ENCODE measurements at places on chromosomes 4 and X.

DNA sequence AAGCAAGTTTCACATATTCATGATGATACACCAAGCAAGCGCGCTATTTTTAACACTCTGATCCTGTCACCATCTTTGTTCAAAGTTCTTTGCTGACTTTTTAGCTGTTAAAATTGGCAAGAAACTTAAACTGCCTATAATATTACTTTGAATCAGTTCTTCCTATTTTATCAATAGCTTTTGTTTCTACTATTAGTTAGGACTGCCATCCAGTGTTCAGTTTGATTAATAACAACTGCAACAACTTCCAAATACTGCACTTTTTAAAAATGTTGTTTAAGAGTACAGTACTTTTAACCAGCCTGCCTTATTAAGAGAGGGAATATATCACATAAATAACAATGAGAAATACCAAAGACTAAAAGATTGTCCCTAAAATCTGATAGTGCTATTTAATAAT, 614.3 kb downstream of the FAM133A start:
- no peaks in the 10 kb centered on the region for H3K4me1 ChIP-seq
- no peak for DNase-seq
- no peak overlapping the region for H3K4me3 ChIP-seq

- H3K4me3 ChIP-seq = no peak overlapping the region
- no peaks in the 10 kb centered on the region for H3K36me3 ChIP-seq
- no peaks in the 10 kb centered on the region for H3K4me1 ChIP-seq
- H3K27ac ChIP-seq = no peak overlapping the region
- no peak for DNase-seq
Observed at GRCh38 chrX:31199056-31199839, 127.4 kb upstream of the FTHL17 start.

DNA sequence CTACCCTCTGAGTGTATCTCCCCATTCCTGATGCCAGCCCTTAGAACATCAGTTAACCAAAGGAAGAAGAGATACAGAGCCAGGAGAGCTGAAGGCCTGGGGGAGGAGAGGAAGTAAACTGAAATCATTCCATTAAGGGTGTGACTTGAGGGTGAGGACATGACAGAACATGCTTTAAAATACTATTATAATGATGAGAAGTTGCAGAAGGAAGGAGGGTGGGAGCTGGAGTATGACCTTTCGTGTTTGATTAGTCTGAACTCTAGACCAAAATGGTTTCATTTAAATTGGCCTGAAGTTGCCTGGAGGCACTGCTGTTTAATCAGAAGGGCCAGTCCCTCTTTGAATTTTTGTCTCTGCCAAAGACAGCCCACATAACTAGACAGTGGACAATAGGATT, 11.4 kb downstream of the INTS6L start:
- no peak overlapping the region for H3K4me3 ChIP-seq
- no peak overlapping the region for H3K27ac ChIP-seq
- no peaks in the 10 kb centered on the region for H3K36me3 ChIP-seq

- H3K27me3 ChIP-seq = no peaks in the 10 kb centered on the region
- no peak overlapping the region for H3K4me3 ChIP-seq
- no peaks in the 10 kb centered on the region for H3K4me1 ChIP-seq
- H3K27ac ChIP-seq = no peak overlapping the region
- DNase-seq = no peak
Observed at GRCh38 chrX:105190252-105190853, 30.1 kb downstream of the TEX13A start.

DNA sequence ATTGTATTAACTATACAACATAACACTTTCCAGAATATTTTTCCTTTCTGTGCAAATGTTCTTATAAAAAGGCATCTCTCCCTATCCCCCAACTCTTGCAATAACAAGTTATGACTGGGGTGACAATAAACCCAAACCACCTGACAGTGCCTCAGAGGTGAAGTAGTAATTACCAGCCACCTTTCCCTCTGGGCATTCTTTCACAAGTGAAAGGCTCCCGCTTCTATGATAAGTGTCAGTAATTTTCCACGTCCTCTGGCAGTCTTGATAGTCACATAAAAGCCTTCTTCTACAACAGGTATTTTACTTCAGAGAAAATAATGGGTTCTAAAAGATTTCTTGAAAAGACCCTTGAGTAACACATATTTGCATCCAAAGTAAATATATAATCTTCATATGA, 82.7 kb downstream of the MANBA start:
- H3K36me3 ChIP-seq = no peaks in the 10 kb centered on the region
- no peak for DNase-seq

- H3K4me1 ChIP-seq = no peaks in the 10 kb centered on the region
- no peaks in the 10 kb centered on the region for H3K36me3 ChIP-seq
- no peaks in the 10 kb centered on the region for H3K27me3 ChIP-seq
- no peak overlapping the region for H3K4me3 ChIP-seq
- no peak overlapping the region for H3K27ac ChIP-seq
- no peak for DNase-seq
Observed at GRCh38 chrX:16934185-16934584, 12.3 kb upstream of the REPS2 start.

DNA sequence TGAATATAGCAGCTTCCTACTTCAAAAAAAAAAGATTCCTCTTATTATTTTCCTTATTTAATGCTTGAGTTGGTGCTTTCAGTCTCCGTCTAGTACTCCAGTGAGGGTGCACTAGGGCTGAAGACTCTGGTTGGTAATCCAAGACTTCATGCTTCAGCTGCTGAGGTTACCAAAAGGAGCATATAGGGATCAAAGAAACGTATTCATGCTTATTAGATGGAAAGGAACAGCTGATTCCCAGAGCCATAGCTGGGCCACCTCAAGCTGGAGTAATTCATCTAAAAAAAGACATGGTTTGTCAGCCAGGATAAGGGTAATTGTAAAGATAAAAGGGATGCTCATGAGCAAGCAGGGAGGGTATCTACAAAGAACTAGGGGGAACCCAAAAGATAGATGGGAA, 131.7 kb upstream of the FAM47B start:
- no peak overlapping the region for H3K4me3 ChIP-seq
- no peak for DNase-seq
- H3K36me3 ChIP-seq = no peaks in the 10 kb centered on the region
- no peaks in the 10 kb centered on the region for H3K4me1 ChIP-seq
- H3K27ac ChIP-seq = no peak overlapping the region
- H3K27me3 ChIP-seq = no peaks in the 10 kb centered on the region

- H3K27ac ChIP-seq = no peak overlapping the region
- no peaks in the 10 kb centered on the region for H3K36me3 ChIP-seq
- H3K4me1 ChIP-seq = no peaks in the 10 kb centered on the region
- H3K27me3 ChIP-seq = no peaks in the 10 kb centered on the region
- DNase-seq = no peak
Observed at GRCh38 chrX:95585321-95585720, 1099.3 kb upstream of the DIAPH2 start.

DNA sequence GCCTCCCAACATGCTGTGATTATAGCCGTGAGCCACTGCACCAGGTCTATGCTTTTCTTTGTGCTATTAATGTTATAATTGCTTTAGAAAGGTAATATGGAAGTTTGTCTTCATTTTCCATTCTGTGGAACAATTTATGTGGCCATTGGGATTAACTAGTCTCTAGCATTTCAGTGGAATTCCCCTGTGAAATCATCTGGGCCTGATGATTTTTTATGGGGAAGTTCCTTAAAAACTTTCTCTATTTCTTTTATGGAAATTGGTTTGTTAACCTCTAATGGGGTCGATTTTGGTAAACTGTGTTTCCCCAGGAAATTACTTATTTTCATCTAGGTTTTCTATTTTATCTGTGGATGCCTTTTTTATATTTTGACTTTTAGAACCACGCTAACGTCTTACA, 11.3 kb downstream of the TIMP1 start:
- H3K4me3 ChIP-seq = no peak overlapping the region
- H3K27ac ChIP-seq = no peak overlapping the region
- DNase-seq = no peak

GRCh38 chrX:24241822-24242648, 71.8 kb downstream of the SUPT20HL2 start:
- no peaks in the 10 kb centered on the region for H3K27me3 ChIP-seq
- no peak overlapping the region for H3K4me3 ChIP-seq
- DNase-seq = no peak
- H3K36me3 ChIP-seq = no peaks in the 10 kb centered on the region

DNA sequence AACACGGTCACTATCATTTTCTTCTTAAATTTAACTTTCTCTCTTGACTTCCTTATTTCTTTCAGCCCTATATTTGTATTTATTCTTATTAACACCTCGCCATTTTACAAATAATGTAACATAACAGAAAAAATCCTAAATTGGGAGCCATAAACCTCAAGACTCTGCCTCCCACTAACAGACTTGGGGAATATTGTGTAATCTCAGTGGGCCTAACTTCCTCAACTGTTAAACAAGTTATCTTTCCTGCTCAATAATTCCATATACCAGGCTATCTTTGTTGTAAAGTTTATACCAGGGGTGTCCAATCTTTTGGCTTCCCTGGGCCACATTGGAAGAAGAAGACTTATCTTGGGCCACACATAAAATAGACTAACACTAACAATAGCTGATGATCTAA, 26.2 kb downstream of the PRSS12 start:
- H3K27ac ChIP-seq = no peak overlapping the region
- H3K27me3 ChIP-seq = no peaks in the 10 kb centered on the region
- H3K4me1 ChIP-seq = no peaks in the 10 kb centered on the region
- H3K36me3 ChIP-seq = no peaks in the 10 kb centered on the region
- DNase-seq = no peak
- H3K4me3 ChIP-seq = no peak overlapping the region

DNA sequence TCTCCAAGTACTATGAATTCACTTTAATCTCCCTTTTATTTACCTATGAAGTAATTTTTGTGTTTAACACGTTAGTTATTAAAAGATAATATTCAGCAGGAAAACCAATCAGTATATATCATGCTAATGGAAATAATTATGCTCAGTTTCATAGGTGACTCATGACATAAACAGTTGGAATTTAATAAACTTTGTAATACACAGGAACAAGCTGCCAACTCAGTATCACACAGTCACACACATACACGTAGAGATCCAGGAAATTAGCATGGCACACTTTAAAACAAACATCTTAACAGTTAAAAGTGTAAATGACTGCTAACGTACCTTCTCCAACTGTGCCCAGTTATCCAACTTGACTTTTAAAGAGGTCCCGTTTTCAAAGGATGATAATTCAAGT, 2.3 kb downstream of the SPATA4 start:
- H3K4me1 ChIP-seq = no peaks in the 10 kb centered on the region
- H3K27ac ChIP-seq = no peak overlapping the region
- H3K36me3 ChIP-seq = no peaks in the 10 kb centered on the region

DNA sequence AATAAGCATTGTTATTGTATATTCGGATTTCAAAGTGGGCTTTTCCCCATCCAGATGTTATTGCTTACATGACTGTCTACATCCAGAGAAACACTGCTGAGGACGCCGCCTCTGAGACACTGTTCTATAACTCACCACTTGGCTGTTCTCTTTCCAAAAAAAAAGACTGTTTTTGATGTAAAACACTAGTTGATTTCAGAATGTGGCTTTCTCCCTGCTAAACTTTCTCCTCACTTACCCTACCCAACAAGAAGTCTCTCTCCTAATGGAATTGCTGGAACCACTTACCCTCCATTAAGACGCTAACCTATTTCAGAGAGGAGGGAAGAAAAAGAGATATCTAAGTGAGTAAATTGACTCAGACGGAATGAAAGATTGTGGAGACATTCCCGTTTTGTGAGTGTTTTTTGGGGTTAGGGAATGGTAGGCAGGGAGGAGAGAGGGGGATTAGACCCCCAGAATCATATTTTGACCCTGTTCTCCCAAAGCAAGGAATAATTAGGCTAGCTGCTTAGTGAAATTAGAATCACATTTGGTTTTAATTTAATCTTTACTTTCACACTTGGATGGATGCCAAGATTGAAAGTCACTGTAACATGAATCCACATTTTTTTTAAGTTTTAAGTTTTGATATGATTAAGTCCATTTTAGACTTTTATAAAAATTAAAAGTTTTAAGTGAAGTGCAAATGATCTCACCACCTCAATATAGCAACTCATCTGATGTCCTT, 174.9 kb downstream of the CHIC2 start:
- no peaks in the 10 kb centered on the region for H3K4me1 ChIP-seq
- H3K27me3 ChIP-seq = no peaks in the 10 kb centered on the region
- no peak for DNase-seq
- no peak overlapping the region for H3K4me3 ChIP-seq
- H3K27ac ChIP-seq = no peak overlapping the region
- no peaks in the 10 kb centered on the region for H3K36me3 ChIP-seq

GRCh38 chr4:123438031-123438430, 41.4 kb downstream of the SPRY1 start:
- no peaks in the 10 kb centered on the region for H3K27me3 ChIP-seq
- H3K4me1 ChIP-seq = peaks cover 6% of the 10 kb centered on the region
- H3K27ac ChIP-seq = no peak overlapping the region
- no peak for DNase-seq
- H3K36me3 ChIP-seq = no peaks in the 10 kb centered on the region

DNA sequence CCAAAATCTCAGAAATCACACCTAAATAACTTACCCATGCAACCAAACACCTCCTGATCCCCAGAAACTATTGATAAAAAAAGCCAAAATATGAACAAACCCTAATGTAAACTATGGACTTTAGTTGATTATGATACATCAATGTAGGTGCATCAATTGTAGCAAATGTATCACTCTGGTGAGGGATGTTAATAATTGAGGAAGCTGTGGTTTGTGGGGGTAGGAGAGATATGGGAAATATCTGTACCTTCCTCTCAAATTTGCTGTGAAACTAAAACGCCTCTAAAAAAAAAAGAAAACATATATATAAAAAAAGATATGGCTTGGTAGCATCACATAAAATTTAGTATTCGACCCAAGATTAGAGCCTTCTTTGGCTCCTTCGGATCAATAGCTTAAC, 144.3 kb upstream of the CPEB2 start:
- no peak overlapping the region for H3K4me3 ChIP-seq
- H3K36me3 ChIP-seq = no peaks in the 10 kb centered on the region
- H3K27ac ChIP-seq = no peak overlapping the region
- no peak for DNase-seq
- no peaks in the 10 kb centered on the region for H3K27me3 ChIP-seq

DNA sequence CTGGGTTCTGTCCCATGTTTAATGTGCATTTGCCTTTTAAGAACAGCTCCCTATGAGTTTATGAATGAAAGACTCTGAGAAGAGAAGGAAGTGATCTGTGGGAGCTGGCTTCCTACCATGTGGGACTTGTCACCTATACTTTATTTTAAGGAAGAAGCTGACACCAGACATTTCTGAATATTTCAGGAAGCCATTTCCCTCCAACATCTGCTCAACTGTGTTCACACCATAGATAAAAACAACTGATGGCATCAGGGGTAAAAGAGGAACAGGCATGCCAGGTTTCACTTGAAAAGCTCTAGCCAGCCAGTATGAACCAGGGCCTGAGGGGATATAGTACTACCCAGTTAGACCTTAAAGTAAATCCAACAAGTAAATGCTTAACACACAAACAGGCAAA, 116.0 kb downstream of the COL4A6 start:
- no peaks in the 10 kb centered on the region for H3K4me1 ChIP-seq
- no peak overlapping the region for H3K4me3 ChIP-seq
- DNase-seq = no peak
- no peaks in the 10 kb centered on the region for H3K36me3 ChIP-seq
- H3K27me3 ChIP-seq = no peaks in the 10 kb centered on the region
- H3K27ac ChIP-seq = no peak overlapping the region

All from upper lobe of left lung (tissue), 6 donors.